ENCODE measurements at places on chromosomes 1 and 21.

- no peak for DNase-seq
Observed at GRCh38 chr1:175548774-175549173, 194.6 kb downstream of the TNR start.

GRCh38 chr1:54229281-54229891, 29.4 kb downstream of the MRPL37 start:
- no peak for DNase-seq

DNA sequence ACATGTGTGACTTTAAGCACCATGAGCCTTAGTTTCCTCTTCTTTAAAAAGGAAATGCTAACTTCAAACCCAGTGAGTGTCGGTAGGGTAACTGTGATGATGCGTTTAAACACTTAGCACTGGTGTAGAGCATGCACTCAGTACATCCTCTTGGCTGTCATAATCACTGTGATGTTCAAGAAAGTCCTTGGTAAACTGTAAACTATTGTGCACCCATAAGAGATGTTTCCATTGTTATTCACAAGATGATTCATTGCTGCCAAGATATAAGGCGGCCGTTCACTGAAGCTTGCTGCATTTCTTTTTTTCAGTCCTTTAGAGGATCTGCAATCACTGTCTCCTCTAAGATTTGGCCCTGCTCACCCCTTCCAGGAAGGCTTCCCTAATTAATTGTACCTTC, 61.8 kb upstream of the DAB1 start:
- DNase-seq: no peak

GRCh38 chr21:42384989-42385388, 10.9 kb downstream of the TMPRSS3 start:
- no peak for DNase-seq

DNA sequence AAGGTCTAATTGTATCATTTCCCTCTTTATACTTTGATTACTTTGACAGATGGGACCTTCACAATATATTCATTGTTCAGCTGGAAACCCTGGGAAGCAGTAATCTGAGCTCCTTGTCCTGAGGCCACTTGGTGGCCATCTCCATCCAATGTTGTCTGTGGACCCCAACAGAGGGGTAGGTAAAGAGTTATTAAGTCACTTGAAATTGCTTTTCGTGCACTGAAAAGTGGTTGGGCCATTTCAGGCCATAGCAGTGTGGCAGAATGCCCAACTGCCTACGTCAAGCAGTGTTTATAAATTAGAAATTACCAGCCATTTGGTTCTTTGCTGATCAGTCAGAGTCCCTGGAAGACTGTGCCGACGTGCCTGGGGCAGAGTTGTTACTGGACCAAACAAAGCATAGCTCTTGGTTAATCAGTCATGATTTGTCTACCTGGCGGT, 308.3 kb upstream of the USP25 start:
- no peak for DNase-seq

GRCh38 chr1:8281843-8282509, 35.9 kb upstream of the SLC45A1 start:
- no peak for DNase-seq

DNA sequence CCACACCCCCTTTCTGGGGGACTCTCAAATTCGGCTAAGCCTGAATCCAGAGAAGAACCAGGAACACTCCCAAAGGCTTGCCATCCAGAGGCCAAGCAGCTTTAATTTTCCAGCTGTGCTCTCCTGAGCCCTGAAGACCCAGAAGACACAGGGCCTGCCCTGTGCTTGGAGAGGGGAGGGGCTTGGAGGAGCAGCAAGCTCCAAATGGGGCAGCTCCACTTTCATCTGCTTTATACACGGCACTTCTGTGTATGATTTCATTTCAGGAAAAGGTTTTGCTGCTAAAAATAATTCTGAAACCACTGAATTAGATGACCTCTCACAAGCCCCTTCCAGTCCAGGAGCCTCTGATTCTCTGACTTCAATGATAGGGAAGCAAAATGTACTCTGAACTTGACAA, 39.2 kb upstream of the CTTNBP2NL start:
- no peak for DNase-seq

GRCh38 chr21:31780944-31781343, 49.0 kb upstream of the SCAF4 start:
- no peak for DNase-seq

All from iPS-NIHi11 (cell line).